ENCODE measurements at places on chromosomes 7 and 10. TPM values are rescaled to one million over a fixed set of nuclear protein-coding genes. Genes with fewer than 3 reads are reported as not detected.

Gene MBL2
- not detected for total RNA-seq

Gene METTL27
- total RNA-seq: 0.84 TPM

Gene ZNF804B
- not detected for total RNA-seq

Gene MET
- 66.9 TPM for total RNA-seq

Gene NEURL1
- 0.35 TPM for total RNA-seq

Gene CUBN
- 0.88 TPM for total RNA-seq

Gene PLXNA4
- not detected for total RNA-seq

Gene PNLIPRP3
- total RNA-seq: 13.5 TPM

Data from airway epithelial cell (primary cell).